Islet precursor cell (in vitro differentiated cells): ENCODE measurements at places on chromosomes 7 and 10.
A peak's percentile ranks its signal among the peaks of the same experiment; 100 is the strongest.

- no peak for DNase-seq
Measured at GRCh38 chr7:44971902-44972441, 6.8 kb downstream of the MYO1G start.

GRCh38 chr7:132819648-132820047, 243.4 kb upstream of the PLXNA4 start:
- no peak for DNase-seq

DNA sequence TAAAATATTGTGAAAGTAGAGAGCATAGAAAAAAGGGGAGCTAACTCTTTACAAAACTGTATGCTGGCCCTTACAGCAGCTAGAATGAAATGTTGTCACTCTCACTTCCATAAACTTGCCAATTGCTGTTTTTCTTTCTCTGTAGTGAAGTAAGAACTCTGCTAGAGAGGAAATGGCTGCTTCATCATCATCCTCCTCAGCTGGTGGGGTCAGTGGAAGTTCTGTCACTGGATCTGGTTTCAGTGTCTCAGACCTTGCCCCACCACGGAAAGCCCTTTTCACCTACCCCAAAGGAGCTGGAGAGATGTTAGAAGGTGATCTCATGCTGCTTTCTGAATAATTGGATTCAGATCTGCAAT, 7.6 kb upstream of the ASCC1 start:
- DNase-seq, result no peak

- no peak for DNase-seq
Measured at GRCh38 chr10:61272781-61273180, 180.4 kb downstream of the TMEM26 start.

DNA sequence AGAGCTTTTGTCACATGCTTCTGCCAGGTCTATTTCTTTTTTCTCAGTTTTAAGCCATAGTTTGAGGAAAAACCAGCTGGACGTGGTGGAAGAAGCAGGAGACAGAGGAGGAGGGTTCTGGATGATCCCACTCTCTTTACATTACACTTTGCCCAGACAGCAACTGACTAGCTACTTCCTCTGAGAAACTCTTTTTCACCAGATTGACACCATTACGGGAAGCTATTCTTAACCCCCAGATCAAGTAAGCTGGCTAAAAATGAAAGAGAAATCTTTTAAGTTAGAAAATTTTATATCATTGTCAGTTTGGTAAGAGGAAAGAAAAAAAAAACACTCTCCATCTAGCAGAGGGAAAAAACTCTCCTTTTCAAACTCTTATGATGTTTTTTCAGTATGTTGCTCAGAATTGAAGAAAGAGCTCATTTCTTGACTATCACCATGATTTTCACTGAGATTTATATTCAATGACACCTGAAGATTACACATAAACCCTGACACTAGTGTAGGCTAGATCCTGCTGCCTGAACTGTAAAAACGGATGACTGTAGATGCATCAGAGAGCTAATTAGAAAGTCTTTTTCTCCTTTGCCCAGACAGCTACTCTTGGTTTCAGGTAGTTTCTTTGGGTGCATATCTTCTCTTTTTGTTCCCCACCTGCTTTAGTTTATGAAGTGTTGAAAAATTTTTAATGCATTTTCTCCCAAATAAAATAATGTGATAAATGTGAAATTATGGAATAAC, 203.1 kb downstream of the TFEC start:
- DNase-seq, result no peak

DNA sequence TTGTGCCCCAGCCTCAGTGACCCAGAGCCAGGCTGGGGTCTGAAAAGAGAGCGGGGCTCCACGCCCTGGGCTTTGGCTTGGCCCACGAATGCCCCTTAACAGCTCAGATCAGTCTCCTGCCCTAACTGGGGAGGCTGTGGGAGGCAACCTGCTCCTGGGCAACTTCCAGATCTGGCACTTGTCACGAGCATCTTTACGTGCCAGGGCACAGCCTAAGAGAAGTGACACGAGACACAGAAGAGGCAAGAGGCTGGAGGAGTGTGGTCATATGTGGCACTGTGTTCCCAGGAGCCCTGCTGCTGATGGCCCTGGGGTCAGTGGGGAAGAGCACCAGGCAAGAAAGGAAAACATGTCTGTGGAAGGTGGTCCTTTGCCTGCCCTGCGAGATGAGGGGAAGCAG, 97.8 kb upstream of the BTBD16 start:
- no peak for DNase-seq

- no peak for DNase-seq
Measured at GRCh38 chr10:11168423-11169090, 150.9 kb downstream of the CELF2 start.

DNA sequence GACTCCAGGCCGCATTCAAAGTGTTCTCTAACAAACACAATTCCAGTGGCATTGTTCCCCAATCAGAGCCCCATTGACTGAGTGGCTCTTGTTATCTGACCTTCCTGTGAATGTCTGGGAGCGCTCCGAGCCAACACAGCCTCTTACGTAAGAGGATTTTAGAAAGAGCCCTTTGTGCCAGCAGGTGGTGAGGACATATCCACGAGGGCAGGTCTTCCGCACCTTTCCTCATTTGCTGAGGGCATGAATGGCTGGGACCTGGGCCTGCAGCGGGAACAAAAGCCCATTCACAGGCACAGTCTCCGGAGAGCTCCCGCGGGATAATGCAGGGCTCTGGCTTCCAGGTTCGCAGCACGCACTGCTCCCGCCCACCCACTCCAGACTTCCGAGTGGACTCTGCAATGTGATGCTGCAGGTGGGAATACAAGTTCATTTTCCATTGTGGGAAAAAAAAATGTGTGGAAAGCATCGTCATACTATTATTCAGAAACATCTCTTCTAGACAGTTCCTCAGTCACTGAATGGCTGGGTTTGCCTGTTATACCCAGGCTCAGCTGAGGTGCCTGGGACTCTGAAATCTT, 295.0 kb upstream of the IGFBP3 start:
- peak; percentile 94 for DNase-seq

DNA sequence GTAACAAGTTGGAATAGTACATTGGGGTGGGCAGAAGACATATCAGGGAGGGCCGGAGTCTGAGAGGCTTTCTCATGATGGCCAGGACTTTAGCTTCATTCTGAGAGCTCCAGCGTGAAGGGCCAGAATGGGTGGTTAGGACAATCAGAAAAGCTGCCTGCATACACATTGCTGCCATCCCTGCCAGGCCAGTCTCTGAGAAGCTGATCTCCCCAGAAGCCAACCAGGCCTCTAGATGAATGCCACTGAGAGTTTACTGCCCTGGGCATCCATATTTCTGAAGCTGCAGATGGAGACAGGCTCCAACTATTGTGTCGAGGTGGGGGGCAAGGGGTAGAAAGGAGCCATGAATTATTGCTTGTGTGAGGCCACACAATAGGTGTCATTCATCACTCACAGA, 32.0 kb upstream of the ARHGAP22 start:
- peak; percentile 13 for DNase-seq

GRCh38 chr7:31466036-31466435, 47.9 kb upstream of the ITPRID1 start:
- no peak for DNase-seq

DNA sequence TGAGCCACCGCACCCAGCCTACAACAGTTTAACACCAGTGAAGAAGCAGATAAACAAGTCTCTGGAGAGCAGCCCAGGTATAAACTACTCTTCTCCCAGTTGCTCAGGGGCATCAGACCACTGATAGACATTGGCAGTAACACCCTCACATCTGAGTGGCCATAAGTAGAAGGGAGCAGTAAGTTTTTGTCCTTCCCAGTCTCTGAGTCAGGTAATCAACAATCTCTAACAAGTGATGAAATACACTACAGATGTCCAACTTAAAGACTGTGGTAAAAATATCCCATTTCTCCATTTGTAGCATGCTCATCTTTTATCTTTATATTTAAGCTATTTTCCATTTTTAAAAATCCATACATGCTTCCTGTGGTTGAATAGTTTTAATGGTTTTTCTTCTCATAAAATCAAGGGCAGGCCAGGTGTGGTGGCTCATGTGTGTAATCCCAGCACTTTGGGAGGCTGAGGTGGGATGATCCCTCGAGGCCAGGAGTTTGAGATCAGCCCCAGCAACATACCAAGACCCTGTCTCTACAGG, 78.6 kb downstream of the GSAP start:
- no peak for DNase-seq

DNA sequence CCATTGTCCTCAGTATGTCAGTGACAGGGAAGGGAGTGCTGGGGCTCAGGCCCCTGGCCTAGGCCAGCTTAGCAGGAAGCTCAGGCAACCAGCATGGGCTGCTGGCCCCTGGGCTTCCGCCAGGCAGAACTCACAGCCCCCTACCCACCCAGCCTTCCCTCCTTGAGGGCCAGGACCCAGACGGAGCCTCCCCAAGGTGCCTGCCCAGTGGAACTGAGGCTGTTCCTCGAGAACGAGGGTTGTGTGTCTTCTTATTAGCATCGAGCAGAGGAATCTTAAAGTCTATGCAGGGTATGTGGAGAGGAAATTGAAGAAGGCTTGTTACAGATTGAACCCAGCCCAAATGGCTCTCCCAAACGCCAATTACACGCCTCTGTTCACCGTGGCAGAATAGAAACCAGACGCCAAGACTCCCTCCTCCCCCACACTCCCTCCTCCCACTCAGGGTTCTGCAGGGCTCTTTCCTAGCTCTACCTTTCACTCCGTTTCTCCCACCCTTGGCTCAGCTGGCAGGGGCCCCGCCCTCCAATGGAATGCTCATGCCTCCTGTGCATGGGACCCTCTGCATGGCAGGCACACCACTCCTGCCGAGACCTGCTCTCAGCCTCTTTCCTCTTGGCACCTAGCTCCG, 134.4 kb downstream of the ZMIZ1 start:
- DNase-seq, result no peak

DNA sequence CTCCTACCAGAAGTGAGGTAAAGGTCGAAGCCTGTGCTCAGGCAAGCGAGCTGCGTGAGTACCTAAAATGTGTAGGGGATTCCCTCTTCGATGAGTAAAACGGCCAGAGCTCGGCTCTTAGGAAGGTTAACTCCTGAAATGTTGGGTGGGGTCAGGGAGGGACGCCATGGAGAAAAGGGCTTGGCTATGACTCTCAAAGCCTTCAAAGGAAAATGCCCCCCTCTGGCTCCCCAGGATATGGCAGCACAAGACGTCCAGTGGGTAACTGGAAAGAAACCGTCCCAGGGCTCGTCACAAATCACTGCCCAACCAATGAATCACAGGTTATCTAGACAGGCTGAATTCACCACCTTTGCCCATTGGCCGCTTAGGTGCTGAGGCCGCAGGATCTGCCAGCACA, 58.0 kb downstream of the CALML3 start:
- DNase-seq, result peak; percentile 75

- DNase-seq, result no peak
Measured at GRCh38 chr10:88890681-88891381, 10.8 kb downstream of the STAMBPL1 start.

GRCh38 chr7:144821067-144821466, 14.8 kb downstream of the TPK1 start:
- no peak for DNase-seq

DNA sequence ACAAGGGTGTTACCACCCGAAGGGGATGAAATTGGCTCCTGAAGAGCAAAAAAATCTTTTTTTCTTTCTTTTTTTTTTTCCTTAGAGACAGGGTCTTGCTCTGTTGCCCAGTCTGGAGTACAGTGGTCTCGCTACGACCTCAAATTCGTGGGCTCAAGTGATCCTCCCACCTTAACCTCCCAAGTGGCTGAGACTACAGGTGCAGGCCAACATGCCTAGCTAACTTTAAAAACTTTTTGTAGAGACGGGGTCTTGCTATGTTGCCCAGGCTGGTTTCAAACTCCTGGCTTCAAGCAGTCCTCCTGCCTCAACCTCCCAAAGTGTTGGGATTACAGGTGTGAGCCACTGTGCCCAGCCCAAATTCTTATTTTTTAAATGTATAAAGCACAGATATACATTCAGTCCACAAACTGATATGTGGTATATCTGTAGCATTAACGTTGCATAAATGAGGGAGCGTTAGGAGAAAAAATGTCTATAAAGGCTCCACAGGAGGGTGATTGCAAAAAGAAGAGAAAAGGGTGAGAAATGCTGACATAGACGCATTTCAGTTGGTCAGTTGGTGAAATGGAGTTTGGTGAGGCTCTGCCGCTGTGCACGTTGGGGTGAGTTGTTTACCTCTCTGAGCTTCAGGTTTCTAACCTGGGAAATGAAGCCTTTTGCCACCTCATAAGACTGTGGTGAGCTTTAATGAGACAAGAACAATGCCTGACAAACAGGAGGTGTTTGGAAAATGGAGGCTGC, 100.7 kb upstream of the PODXL start:
- DNase-seq, result no peak

DNA sequence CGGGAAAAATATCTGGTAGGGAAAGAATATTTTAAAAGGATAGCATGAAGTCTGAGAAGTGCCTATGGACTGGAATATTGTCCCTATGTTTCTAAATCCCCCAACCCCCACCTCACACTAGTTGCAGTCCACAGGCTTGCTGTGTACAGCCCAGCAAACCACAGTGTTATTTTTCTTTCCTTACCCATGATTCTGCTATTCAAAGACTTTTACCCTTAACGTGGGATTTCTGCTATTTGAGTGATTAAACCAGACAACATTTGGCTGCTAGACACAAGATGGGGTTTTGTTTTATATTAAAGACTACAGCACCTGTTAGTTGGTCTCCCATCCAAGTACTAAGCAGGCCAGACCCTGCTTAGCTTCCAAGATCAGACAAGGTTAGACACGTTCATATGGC, 120.5 kb upstream of the MYO3A start:
- no peak for DNase-seq

- DNase-seq, result peak; percentile 93
Measured at GRCh38 chr10:80662429-80663261, 124.9 kb downstream of the SH2D4B start.

DNA sequence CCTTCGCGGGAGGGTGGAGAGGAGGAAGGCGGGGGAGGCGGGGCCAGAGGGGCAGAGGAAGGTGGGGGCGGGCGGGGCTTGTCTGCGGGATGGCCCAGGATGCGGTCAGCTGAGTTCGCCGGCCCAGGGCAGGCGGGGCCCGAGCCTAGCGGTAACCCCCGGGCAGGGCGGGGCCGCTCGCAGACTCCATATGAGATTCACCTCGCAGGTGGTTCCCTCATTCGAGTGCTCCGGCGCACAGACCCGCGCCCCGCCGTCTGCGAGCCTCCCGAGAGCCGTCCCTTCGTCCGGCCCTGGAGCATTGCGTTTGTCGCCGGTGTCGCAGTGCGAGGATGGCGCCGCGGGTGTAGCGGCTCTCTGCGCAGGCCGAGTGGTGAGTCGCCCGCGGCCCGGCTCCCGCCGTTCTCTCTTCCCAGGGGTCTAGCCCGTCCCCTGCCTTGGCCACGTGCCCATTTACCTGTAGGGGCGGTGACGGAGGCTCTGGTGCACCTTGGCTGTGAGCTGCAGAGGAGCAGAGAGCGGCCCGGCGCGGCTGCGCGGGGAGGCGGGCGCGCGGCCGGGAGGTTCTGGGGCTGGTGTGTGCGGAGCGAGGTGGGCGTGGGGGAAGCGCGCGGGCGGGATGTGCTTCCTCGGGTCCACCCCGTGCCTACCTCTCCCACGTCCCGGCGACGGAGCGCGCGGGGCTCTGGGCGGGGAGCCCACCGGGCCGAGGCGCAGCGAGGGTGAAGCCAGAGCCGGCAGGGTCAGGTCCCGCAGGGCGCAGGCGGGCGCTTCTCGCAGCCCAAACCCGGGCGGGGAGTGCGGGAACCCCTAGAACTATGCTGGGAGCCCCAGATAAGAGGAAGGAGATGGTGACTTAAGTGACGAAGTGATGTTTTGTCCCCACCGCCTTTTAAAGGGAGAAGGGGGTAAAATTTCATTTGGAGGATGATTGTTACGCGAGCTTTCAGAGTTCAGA, at the start of gene UPP1:
UPP1 (plus strand) TSS at position 220 of the 958 bp plus-strand sequence. CDS start 5,519 bp downstream, outside the sequence.
- peak; percentile 98 for DNase-seq

- peak; percentile 5 for DNase-seq
Measured at GRCh38 chr10:97475936-97476594, 22.2 kb downstream of the MMS19 start.

- no peak for DNase-seq
Measured at GRCh38 chr7:48839108-48839507, 85.2 kb upstream of the CDC14C start.

GRCh38 chr10:14742382-14742781, 32.3 kb downstream of the FAM107B start:
- no peak for DNase-seq
